ENCODE measurements at places on chromosomes 2 and 18. TPM values are rescaled to one million over a fixed set of nuclear protein-coding genes. Genes with fewer than 3 reads are reported as not detected.

DNA sequence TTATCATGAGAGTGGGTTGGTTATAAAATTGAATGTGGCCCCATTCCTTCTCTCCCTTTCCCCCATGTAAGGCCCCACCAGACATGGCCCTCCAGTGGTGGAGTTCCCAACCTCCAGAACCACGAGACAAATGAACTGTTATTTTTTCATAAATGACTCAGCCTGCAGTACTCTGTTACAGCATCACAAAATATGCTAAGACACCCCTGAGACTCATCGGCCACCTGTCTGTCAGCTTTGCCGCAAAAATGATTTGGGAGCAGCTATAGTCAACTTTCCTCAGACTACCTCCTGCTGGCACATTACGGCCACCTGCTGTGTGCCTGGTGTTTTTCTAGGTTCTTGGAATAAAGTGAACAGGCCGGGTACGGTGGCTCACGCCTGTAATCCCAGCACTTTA, 21.4 kb upstream of the C1QL2 start:
- no peak for DNase-seq

DNA sequence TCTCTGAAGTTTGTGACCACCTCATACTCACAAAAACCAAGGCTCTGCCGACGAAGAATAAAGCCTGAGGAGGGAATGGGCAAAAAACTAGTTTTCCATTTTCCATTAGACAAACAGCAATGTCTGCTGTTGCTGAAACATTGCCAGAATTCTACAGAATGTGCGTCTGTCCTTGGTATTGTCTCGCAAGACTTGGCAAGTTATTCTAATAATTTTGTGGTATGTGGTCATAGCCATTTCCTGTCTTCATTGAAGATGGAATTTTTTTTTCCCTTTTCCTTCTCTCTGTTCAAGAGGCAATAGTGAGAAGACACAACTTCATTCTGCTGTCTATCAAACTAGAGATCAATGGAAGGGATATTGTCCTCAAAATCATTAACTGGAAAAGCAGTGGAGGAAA, 296.1 kb downstream of the RND3 start:
- no peak for DNase-seq

GRCh38 chr2:55107436-55107835, 57.2 kb upstream of the RTN4 start:
- DNase-seq = no peak

The MREG gene
- total RNA-seq = 19.2 TPM

The CEBPZ gene
- total RNA-seq = 63.8 TPM

The CAMKMT gene
- total RNA-seq = 12.6 TPM

All from Panc1 (cell line).